ENCODE measurements at places on chromosomes 5 and 9. TPM values are rescaled to one million over a fixed set of nuclear protein-coding genes. Genes with fewer than 3 reads are reported as not detected.

Gene OR2V1
- total RNA-seq: not detected

Gene DUSP1
- total RNA-seq: 9.5 TPM

DNA sequence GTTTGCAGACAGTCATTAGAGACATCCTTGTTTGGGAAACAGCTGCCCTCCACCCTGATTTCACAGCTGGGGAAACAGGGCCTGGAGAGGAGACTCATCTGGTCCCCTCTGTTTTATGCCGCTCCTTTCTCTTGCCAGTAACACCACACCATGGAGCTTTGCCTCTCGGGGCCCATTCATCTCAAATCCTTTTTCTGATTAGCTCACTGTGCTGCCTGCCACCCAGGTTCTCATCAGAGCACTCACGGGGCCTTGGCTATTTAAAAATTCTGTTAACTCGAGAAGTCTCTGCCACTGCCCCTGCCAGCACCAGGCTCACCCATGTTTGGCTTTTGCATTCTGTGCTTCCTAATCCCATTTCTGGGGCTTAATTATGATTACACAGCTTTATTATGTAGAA is 36.8 kb upstream of the C5orf58 start:
- DNase-seq: no peak

DNA sequence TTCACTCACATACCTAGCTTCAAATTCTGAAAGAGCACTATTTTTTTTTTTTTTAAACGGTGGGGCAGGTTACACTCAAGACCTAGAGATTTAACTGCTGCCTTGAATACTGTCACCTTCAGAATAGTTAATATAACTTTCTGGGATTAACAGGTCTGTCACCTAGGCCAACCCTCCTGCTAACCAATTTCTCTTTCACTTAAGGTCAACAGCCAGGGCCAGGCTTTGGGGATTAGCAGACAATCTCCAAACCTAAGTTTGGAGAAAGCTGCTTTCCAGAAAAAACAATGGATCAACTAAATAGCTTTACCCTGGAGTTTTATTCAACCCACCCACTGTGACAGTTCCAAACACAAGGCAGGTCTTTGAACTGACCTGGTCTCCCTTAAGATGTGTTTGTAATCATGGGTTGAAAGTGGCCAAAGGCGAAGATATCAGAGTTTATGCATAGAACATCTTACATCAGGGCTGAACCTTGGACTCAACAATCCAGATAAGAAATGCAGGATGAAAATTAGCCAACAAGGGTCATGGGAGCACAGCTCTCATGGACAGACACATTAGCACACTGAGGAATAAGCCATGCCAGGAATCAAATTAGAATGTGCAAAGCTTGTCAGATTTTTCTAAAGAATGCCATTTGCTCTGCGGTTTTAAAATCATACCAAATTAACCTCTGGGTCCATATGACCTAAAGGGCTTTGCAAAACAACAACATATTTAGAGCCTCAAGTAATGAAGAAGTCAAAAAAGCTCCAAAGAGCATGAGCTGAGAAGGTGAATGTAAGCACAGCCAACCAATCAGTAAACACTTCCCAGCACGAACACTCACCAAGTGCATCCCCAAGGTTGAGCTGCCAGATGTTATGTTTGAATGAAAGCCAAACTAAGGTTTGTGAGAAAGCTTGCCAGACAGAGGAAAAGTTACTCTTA is 538.5 kb upstream of the DMAC1 start:
- DNase-seq: no peak

DNA sequence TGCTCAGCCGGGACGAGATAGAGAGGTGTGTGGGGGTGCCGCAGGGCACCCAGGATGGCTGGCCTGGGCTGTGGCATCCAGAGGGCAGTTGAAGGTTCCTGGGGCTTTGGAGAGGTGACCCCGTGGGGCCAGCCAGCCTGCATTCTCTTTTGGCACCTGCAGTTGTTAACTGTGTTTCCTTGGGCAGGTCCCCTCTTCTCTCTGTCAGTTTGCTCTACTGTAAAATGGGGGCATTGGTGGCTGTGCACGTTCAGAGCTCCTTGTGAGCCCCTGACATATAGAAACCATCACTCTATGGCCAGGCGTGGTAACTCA is 8.5 kb downstream of the ZDHHC12 start:
- no peak for DNase-seq

- no peak for DNase-seq
Observed at GRCh38 chr5:59143926-59144333, 561.1 kb downstream of the RAB3C start.

GRCh38 chr5:67659288-67659687 is 462.7 kb upstream of the CD180 start:
- DNase-seq: no peak

GRCh38 chr5:104241046-104241445 is 678.5 kb upstream of the NUDT12 start:
- no peak for DNase-seq

DNA sequence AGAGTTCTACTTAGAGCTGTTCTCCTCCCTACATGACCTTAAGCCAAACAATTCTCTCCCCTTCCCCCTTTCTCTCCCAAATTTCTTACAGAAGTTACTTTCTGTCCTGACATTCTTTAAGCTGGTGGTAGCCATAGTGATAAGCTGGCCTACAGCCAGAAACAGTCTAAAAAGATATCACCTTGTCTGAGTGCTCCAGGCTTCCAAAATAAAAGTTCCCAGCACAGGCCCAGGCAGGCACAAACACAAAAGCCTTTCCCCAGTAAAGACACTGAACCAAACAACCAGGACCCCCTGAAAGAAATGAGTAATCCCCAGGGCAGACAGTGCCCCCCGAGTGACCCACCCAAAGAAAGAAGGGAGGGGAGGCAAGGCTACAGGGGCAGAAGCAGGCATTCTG is 19.2 kb downstream of the SIL1 start:
- DNase-seq: no peak

- no peak for DNase-seq
Observed at GRCh38 chr9:121645853-121646807, 5.3 kb upstream of the DAB2IP start.

DNA sequence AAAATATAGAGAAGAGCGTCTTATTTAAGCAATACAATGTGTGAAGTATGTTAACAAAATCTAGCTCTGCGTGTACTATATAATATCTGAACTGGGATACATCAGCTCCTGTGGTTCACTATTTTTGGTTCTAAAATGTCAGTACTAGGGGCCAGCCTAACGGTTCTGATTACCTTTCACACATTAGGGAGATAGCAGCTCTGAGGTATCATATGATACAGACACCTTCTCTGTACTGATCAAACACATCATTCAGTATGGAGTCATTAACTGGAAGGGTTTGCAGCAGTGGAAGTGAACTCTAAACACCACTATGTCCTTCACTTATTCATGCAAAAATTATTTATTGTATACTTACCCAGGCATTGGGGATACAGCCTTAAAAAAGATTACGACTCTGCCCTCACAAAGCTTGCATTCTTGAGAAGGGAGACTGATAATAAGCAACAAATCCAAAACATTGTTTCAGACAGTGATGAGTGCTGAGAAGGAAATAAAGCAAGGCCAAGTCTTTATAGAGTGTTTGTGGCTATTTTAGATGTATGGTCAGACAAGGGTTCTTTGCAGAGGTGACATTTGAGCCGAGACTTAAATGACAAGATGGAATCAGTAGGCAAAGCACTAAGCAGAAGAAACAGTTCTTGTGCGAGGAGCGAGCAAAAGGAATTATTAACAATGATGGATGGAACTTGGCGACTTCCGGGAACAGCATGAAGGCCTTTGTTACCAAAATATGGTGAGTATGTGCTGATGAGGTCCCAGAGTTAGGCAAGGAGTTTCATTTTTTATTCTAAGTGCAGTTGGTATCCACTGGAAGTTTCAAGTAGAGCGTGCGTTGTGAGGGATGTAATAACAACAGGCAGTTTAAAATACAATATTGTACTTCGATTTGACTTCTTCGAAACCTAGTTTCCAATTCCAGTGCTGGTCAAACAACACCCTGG is 1.8 kb upstream of the LNPEP start:
- DNase-seq: no peak

DNA sequence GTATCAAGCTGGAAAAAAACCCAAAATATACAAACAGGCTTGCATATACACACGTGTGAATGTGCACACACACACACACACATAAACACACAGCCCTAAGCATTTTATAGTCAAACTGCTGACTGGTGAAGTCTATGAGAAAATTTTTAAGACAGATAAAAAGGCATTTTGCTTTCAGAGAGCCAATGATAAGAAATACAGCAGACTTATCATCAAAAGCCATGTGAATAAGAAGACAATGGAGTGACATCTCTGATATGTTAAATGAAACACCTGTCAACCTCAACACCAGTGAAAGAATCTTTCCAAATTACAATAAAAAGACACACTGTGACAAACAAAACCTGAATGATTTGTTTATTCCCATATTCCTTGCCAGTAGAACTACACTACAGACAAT is 233.3 kb downstream of the CDH9 start:
- no peak for DNase-seq

All from WTC11 (cell line).